Spleen (tissue), 13 donors: ENCODE measurements at places on chromosomes 5 and 9. TPM values are rescaled to one million over a fixed set of nuclear protein-coding genes. Genes with fewer than 3 reads are reported as not detected.

DNA sequence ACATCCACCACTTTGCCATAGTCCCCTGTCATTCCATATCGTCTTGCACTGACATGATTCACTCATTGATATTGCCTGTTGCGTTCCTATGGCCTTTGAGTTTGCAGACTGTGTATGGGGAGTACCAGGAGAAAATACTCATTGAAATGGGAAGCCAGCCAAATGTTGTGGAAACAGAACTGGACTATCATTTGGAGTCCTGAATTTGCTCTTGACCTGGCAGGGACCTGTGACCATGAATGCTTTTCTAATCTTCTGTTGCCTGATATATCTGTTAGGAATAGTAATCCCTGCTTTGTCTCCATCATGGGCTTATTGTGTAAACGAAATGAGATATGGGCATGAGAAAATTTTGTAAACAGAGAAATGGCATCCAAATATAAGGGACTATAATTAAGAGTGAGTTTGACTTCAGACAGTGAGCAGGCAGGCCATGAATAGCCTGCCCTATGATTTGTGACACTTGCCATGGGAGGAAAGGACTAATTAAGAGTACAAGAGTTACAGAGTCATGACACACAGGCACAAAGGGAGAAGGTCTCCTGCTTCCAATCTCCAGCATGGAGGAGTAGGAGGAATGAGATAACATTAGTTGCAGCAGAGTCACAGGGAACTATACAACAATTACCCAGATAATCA, 572.9 kb upstream of the SGCD start:
- DNase-seq: no peak

Gene TAF11L8
- not detected for total RNA-seq

DNA sequence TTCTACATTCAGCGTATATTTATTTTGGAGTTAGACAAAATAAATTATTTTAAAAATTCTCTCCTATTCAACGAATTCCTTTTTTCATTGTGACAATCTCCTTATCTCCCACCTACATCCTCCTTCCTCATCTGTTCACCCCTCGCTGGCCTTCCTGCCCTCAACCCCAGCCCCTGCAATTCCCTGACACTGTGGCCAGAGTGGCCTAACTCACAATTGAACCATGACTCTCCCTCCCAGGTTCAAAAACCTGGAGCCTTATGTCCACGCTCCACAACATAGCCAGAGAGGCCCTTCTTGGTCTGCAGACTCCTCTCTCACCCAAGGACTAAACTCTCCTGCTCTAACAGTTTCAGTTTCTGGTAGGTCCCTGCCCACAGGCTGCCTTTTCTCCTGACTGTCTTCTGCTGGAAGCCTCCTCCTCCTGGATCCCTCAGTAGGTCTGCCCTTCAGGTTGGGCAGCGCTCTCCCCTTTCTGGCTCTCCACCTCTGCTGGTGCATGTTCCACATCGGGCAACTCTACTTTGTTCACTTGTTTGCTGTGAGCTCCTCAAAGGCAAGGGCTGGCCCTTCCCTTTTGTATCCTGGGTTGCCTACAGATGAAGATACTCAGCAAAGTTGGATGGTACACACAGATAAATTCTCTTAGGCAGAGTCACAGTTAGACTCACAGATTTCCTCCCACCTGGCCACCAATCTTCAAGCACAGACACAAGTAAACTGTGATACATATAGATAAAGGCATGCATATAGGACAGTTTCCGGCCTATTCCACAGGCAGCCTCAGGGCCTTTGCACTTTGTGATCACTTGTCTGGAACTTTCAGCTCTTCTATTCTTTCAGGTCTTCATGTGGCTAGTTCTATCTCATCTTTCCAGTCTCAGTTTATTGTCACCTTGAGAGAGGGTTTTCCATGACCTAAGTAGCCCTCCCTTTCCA, 19.8 kb upstream of the MYORG start:
- no peak for DNase-seq

DNA sequence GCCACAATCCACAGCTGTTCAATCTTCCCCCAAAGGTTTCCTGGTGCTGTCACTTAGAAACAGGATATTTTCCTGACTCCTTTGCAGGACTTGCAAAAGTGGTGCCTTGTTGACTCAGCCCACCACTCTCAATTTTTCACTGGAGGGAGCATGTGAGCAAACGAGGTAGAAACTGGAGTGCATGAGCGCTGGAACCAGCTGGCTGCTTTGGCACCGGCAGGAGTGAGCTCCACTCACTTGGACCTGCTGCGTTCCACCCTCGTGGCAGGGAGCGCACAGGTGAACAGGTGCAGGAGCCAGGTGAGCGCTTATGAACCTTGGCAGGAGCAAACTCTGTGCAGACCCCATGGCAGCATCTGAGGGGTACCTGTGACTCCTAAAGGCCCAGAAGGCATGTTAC, 364.1 kb upstream of the RORB start:
- no peak for DNase-seq

Gene CLIC3
- total RNA-seq: 10.7 TPM

Gene SLC36A2
- not detected for total RNA-seq

- DNase-seq: no peak
Measured at GRCh38 chr9:88090151-88090581, 48.1 kb downstream of the SPATA31C2 start.

GRCh38 chr5:82365026-82365425, 86.9 kb upstream of the RPS23 start:
- DNase-seq: no peak
